Activated T-cell treated with anti-CD3 and anti-CD28 coated beads, Interleukin-2, amount 50 U/mL, for 72 hours (primary cell): ENCODE measurements at places on chromosomes 1 and 21.

DNA sequence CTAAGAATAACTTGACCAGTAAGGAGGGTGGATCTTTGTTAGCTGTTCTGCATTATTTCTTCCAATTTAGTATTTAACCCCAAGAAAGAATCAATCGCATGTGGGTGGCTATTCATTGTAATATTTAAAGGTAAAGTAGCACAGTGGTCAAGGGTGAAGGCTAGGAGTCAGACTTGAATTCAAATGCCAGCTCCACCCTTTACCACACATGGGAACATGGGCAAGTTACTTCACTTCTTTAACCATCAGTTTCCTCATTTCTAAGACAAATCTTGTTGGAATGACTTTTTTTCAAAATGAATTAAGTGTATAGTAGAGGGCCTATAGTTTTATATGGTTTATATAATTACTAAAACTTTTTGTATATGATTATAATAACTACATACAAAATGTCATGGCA lies 71.3 kb upstream of the S1PR1 start:
- DNase-seq = no peak

DNA sequence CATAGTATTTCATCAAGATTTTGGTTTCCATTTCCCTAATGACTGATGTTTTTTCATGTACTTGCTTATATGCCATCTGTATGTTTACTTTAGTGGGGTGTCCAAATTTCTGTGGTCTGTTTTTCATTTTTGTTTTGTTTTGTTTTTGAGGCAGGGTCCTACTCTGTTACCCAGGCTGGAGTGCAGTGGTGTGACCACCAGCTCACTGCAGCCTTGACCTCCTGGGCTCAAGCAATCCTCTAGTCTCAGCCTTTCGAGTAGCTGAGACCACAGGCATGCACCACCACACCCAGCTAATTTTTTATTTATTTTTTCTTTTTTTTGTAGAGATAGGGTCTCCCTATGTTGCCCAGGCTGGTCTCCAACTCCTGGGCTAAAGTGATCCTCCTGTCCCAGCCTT lies 378.0 kb upstream of the VAMP3 start:
- DNase-seq = no peak

- DNase-seq = no peak
These were observed 86.8 kb downstream of the KCNJ6 start for GRCh38 chr21:37829447-37829846.

GRCh38 chr1:193685986-193686385 lies 499.6 kb upstream of the B3GALT2 start:
- no peak for DNase-seq

DNA sequence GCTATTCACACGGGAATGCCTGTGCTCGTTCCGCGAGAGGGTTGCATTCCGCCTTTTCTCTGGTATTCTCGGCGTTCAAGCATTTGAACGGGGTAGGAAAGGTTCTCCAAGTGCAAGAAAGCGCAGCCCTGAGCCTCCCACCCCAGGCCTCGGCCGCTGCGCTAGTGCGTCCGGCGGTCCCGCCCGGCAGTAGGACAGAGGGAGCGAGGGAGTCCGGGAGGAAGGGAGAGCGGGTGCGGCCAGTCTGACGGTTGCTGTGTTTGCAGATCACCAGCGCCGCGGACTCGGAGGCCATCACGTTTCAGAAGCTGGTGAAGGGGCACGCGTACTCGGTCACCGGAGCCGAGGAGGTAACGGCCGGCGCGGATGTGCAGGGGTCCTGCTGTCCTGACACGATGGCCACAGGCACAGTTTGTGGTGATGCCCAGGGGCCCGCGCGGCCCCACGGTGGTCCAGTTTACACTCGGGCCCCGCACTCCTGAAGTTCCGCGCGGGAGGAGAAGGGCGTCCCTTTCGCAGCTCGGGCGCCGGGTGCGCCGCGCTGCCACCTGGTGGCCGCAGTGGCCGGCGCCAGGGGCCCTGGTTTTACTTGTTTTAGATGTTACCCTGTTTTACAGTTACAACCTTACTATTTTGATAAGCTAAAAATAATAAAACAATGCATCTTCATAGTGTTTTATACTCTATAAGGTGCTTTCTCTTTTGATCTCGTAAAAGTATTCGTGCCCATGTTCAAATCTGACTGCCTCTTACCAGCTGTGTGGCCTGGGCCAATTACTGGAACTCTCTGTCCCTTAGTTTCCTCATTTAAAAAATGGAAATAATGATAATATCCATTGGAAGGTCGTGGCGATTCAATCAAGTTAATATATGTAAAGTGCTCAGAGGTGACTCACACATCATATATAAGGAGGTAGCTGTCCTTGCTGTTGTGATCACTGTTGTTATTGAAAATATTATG lies 36.7 kb downstream of the CAPN2 start:
- peak; percentile 76 for DNase-seq

DNA sequence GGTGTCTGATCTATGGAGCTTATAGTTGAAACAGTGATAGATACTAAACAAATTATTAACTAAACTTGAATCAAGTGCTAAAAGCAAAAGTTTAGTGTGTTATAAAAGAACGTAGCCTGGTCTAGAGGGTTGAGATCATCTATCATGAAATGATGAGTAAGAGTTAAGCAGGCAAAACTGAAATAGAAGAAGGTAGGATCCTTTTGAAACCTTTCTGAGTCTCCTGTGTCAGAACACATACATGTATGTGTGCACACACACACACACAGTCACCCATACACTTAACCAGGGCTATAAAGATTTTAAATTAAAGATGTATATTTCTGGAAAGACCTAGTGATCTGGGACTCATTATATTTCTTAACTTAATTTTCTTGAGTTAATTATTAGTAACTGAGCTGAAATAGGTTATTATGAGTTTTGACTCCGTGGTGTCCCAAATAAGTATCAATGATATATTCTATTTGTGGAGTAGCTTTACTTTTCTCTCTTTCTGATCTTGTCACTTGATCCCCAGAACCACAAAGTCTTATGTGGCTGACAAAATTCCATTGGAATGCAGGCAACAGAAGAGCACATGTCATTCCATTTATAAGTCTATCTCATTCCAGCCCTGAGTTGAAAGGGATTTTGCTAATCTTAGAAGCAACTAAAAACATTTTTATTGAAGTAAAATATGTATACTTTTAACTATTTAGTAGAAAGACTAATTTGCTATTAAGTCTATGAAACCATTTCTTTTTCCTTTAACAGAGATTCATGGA lies 70.7 kb downstream of the PRRX1 start:
- DNase-seq = no peak

DNA sequence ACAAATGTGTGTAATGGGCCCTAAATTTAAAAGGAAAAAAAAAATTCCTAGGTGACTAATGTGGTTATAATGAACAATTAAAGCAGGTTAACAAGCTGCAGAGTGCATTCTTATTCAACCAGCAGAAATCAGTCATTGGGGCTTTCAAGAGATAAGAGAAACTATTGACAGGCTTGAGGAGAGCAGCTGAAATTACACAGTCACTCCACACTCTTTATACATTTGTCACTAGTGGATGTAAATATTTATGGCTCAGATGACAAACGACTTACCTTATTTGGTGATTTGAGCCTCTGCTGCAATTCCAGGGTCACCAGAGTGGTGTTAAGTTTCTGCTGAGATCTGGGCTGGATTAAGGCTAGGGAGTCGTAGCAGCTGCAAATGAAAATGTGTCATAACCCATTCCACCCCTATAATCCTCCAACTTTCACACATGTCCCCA lies 896.3 kb downstream of the TTLL7 start:
- DNase-seq = no peak

- no peak for DNase-seq
These were observed 10.5 kb upstream of the KDF1 start for GRCh38 chr1:26970810-26971209.

GRCh38 chr1:225736437-225737098 lies 41.1 kb upstream of the SRP9 start:
- DNase-seq = no peak

- no peak for DNase-seq
These were observed 18.8 kb downstream of the PODN start for GRCh38 chr1:53080769-53081168.

DNA sequence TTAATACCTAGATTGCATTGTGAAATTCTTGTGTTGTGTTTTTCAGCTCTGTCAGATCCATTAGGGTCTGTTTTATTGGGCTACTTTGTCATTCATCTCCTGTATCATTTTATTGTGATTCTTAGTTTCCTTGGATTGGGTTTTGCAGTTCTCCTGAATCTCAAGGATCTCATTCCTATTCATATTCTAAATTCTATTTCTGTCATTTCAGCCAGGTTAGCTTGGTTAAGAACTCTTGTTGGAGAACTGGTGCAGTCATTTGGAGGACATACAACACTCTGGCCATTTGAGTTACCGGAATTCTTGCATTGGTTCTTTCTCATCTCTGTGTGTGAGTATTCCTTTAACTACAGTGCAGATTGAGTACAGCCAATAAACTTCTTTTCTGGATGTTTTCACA lies 159.6 kb downstream of the FAM78B start:
- no peak for DNase-seq

DNA sequence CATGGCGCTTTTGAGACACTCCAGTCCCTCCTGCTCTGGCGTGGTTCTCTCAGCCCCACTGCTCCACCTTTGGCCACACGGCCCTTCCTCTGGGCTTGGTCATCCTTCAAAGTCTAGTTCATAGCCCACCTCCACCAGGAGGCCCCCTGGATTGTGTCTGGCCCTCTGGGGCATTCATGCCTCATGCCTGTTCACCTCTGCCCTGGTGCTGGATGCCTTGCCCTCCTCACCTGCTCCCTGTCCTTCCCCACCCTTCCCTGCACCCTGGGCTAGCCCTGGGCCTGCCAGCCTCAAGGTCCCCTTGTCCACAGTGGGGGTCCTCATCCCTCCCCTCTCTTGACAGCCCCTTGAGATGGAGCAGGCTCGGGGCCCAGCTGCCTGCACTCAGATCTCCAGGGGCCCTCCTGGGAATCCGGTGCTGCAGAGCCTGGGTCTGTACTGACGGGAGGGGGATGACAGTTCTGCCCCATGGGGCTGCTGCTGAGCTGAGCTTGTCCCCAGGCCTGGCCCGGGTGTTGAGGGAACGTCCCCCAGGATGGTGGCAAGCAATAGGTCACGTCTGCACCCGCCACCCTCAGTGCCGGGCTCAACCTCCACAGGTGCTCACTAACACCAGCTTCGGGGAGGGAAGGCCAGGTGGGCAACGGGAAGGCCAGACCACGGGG lies 18.4 kb downstream of the PRXL2B start:
- no peak for DNase-seq

GRCh38 chr1:98496256-98496995 lies 165.1 kb upstream of the SNX7 start:
- DNase-seq = no peak

- peak; percentile 6 for DNase-seq
These were observed 18.9 kb downstream of the SPATA46 start for GRCh38 chr1:162357681-162358266.

GRCh38 chr1:27015260-27015659 lies 2.6 kb upstream of the TENT5B start:
- no peak for DNase-seq

- DNase-seq = no peak
These were observed 2.5 kb upstream of the HLX start for GRCh38 chr1:220876511-220877376.

- DNase-seq = peak; percentile 79
These were observed 52.3 kb downstream of the RHBG start for GRCh38 chr1:156421062-156421938.

- no peak for DNase-seq
These were observed 394.3 kb downstream of the TGFB2 start for GRCh38 chr1:218739426-218739825.

DNA sequence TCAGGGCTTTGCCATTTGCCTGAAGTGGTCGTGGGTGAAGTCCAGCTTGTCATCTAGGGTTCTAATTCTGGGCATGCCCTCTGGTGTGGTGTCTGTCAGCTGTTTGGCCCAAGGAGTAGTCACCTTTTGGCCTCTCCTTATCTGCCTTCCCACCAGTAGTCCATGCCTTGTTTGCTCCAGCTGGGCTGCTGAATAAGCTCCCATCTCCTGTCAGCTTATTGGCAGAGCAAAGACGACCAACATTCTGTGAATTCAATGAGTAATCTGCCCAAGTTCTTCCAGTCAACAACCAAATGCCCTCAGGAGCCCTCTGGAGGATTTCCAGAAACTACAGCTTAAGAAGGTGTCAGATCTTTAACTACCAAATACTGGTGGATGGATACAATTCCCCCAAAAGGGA lies 7.0 kb downstream of the BCAN start:
- DNase-seq = no peak

DNA sequence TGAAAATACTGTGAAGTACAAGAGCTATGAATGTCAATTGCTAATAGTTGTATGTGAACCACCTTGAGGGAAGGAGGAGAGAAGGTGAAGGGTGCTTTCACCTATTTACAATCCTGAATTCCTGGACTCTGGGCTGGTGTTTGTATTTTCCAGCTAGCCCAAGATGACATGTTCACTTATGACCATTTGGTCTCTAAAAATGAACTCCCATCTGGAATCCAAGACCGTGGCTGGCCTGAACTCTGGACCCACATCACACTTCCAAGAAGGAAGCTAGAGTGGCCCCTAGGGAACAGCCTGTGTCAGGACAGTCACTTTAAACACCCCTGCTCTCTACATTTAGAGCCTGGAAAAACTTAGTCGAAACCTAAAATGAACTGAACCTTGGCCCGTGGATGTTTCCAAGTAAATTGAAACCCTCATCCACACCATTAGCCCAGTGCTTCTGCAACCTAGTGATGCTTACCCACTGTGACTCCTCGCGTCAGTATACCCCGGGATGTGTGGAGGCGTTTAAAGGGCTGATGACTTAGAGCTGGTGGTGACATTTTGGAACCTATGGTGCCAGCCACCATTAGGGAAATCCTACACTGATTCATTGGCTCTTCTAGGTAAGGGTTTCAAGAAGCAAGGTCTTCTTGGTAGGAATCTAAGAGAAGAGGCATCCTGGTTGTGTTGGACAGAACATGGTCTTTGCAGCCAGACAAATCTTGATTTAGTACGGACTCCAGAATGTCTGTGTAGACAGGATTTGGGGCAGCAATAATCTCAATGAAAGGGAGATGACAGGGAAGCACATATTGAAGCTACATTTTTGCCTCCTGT lies 171.5 kb upstream of the IRF2BP2 start:
- DNase-seq = peak; percentile 44

DNA sequence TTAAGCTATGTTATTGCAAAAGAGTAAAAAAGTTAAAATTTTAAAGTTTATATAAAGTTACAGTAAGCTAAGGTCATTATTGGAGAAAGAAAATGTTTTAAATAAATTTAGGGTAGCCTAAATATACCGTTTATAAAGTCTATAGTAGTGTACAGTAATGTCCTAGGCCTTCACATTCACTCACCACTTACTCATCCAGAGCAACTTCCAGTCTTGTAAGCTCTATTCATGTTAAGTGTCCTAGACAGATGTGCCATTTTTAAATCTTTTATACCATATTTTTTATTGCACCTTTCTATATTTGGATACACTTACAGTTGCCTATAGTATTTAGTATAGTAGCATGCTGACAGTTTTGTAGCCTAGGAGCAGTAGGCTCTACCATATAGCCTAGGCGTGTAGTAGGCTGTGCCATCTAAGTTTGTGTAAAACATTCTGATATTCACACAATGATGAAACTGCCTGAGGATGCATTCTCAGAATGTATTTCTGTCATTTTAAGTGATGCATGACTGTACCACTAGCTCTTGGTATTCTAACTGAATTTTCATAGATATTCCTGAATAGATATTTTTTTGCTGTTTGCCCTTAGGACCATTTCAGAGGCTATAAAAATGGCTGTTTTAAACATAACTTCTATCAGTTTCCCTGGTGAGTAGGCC lies 26.8 kb downstream of the PPP2R5A start:
- no peak for DNase-seq

- DNase-seq = no peak
These were observed 74.4 kb downstream of the DUSP10 start for GRCh38 chr1:221667504-221667903.
